ENCODE measurements at places on chromosomes 5 and 9. TPM values are rescaled to one million over a fixed set of nuclear protein-coding genes. Genes with fewer than 3 reads are reported as not detected.
A peak's percentile ranks its signal among the peaks of the same experiment; 100 is the strongest.

GRCh38 chr5:147558826-147559225 is 49.0 kb upstream of the DPYSL3 start:
- no peak for DNase-seq
- H3K36me3 ChIP-seq = no peaks in the 10 kb centered on the region
- no peak overlapping the region for H3K27ac ChIP-seq
- H3K27me3 ChIP-seq = no peaks in the 10 kb centered on the region
- no peak overlapping the region for H3K4me3 ChIP-seq

DNA sequence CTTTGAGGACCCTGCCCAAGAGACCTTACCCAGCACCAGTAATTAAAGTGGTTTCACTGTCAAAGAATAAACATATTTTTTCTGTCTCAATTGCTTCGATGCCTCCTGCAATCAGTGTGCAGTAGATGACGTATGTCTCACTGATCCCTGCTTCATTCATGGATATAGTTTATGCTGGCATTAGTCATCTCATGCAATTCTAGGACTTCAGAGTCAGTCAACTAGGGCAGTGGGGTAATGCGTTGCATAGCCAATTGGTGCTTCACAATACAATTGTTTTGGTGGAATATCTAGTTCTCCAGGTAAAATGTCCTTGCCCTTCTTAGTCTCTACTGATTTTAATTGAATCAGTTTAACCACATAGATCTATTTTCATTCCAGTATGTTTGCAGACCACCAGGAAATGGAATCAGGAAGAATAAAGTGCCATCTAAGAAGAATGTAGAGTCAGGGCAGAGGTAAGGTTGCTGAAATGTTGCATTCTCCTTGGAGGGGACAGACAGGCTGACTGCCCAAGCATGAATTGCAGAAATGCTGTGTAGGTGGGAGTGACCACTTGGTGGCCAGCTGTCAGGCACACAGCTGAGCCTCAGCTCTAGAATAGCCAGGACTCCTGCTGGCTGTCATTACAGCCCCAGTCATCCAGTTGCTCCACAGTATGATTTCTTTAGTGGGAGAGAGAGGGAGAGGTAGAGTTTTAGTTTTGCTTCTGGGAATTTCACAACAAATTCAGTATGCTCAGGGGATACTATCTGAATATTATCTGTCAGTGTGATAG is 73.5 kb upstream of the MEGF10 start:
- no peaks in the 10 kb centered on the region for H3K4me1 ChIP-seq
- H3K4me3 ChIP-seq = no peak overlapping the region
- DNase-seq = no peak
- H3K27me3 ChIP-seq = no peaks in the 10 kb centered on the region

GRCh38 chr5:22594491-22594890 is 258.7 kb downstream of the CDH12 start:
- H3K4me3 ChIP-seq = no peak overlapping the region
- H3K4me1 ChIP-seq = no peaks in the 10 kb centered on the region
- no peak for DNase-seq
- H3K27ac ChIP-seq = no peak overlapping the region

- H3K27ac ChIP-seq = no peak overlapping the region
- H3K27me3 ChIP-seq = no peaks in the 10 kb centered on the region
- no peaks in the 10 kb centered on the region for H3K4me1 ChIP-seq
- no peaks in the 10 kb centered on the region for H3K36me3 ChIP-seq
Measured at GRCh38 chr5:34978681-34979080, 49.3 kb downstream of the DNAJC21 start.

DNA sequence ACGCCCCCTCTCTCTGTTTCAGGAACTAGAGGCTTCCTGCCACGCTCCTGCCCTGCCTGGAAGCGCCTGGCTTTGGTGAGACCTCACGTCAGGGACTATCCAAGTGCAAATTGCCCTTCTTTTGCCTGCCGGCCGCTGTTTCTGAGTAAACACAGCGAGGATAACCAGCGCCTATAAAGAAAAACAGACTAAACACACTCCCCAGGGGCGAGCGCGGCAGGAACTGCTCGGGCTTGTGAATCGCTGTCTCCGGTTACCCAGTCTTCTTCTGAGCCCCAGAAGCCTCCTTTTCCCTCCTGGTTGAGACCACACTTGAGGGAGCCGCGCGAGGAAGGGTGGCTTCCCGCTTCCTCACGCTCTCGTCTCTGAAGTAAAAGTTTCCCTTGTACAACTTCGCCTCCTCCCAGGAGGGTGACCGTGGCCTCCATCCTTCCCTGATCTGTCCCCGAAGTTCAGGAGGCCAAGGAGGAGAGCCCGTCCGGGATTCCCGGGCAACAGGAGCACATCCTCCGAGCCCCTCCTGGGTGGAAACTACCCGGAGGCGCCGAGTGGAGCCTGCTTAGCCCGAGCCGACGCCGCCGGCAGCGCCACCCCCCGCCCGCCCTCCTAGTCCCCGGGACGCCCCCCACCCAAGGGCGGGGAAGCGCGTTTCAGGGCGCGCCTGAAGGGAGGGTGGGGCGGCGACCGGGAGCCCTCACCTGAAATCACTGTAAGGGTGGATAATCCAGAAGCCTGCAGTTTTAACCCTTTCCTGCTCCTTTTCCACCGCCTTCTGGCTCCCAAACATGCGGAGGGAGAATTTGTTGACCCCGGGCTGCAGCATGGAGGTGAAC is 993 bp downstream of the HCN1 start:
- DNase-seq = no peak
- no peak overlapping the region for H3K27ac ChIP-seq
- H3K27me3 ChIP-seq = no peaks in the 10 kb centered on the region
- H3K36me3 ChIP-seq = no peaks in the 10 kb centered on the region
- H3K4me1 ChIP-seq = no peaks in the 10 kb centered on the region

DNA sequence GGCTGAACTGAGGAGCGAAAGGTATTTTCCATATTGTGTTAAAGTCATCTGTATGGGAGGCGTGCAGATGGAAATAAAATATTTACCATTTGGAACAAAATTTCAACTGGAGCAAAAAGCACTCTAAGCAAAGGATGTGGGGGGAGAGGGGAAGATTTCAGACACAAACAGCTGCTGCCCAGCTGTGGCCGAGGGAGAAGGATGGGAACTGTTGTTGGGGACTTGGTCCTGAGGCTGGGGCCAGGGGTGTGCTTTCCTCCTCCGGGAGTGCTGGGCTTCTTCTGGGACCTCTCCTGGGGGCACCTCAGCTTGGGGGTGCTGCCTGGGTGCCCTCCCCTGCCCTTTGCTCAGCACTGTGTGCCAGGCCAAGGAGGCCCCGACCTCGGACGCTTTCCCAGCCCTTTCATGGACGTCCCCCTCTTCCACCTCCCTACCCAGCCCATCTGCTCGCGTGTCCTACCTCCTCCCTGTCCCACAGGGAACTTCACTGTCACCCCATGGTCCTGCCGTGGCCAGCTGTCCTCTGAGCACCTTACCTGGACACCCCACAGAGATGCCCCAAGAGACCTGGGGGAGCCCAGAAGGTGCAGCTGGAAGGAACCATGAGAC is 101.9 kb upstream of the COL5A1 start:
- no peaks in the 10 kb centered on the region for H3K4me1 ChIP-seq
- peak overlapping the region; percentile 58 for H3K27ac ChIP-seq
- no peak for DNase-seq
- H3K36me3 ChIP-seq = no peaks in the 10 kb centered on the region
- no peak overlapping the region for H3K4me3 ChIP-seq

- DNase-seq = no peak
- H3K4me3 ChIP-seq = no peak overlapping the region
- no peaks in the 10 kb centered on the region for H3K36me3 ChIP-seq
- H3K27ac ChIP-seq = no peak overlapping the region
Measured at GRCh38 chr5:100667161-100667630, 132.0 kb downstream of the FAM174A start.

GRCh38 chr9:126436545-126437267 is 110.1 kb downstream of the MVB12B start:
- H3K27ac ChIP-seq = no peak overlapping the region
- H3K4me3 ChIP-seq = no peak overlapping the region
- no peaks in the 10 kb centered on the region for H3K36me3 ChIP-seq
- no peaks in the 10 kb centered on the region for H3K27me3 ChIP-seq
- no peaks in the 10 kb centered on the region for H3K4me1 ChIP-seq

DNA sequence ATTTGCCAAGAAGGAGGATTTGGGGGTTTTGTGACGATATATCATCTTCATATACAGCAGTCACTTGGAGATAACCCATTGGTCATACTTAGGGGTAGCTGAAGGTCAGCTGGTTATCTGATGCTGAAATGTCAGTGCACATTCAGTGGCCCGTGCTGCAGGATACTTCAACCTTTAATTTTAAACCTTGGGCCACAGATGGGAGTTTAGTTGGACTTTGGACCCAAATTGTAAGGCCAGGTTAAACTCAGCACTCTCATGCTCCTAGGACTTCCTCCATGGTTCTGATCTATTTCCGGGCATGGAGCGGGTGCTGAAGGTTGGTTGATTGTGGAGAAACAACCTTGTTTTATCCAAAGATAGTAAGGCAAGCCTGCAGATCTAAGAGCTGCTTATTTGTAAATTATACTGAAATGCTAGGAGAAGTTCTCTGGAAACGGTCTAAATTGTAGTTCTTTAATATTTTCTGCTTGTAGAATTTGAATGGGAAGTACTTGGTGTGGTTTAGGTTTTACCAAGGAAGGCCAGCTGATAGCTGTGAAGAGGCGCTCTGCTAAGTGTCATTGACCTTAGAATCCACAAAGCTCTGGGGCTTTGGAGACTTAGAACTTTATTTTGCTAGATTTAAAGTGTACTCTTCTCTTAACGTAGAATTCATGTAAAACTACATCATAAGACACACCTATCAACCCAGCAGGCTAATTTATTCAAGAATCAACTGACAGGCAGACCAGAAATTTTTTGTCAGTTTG is 38.6 kb downstream of the SLC44A1 start:
- H3K4me3 ChIP-seq = no peak overlapping the region
- DNase-seq = no peak
- no peaks in the 10 kb centered on the region for H3K4me1 ChIP-seq
- H3K36me3 ChIP-seq = no peaks in the 10 kb centered on the region
- H3K27me3 ChIP-seq = no peaks in the 10 kb centered on the region
- H3K27ac ChIP-seq = no peak overlapping the region

GRCh38 chr5:171574376-171574775 is 154.9 kb downstream of the FGF18 start:
- no peaks in the 10 kb centered on the region for H3K4me1 ChIP-seq
- DNase-seq = no peak
- no peak overlapping the region for H3K4me3 ChIP-seq
- H3K27me3 ChIP-seq = no peaks in the 10 kb centered on the region

OMD gene
- total RNA-seq = 1.2 TPM

DNA sequence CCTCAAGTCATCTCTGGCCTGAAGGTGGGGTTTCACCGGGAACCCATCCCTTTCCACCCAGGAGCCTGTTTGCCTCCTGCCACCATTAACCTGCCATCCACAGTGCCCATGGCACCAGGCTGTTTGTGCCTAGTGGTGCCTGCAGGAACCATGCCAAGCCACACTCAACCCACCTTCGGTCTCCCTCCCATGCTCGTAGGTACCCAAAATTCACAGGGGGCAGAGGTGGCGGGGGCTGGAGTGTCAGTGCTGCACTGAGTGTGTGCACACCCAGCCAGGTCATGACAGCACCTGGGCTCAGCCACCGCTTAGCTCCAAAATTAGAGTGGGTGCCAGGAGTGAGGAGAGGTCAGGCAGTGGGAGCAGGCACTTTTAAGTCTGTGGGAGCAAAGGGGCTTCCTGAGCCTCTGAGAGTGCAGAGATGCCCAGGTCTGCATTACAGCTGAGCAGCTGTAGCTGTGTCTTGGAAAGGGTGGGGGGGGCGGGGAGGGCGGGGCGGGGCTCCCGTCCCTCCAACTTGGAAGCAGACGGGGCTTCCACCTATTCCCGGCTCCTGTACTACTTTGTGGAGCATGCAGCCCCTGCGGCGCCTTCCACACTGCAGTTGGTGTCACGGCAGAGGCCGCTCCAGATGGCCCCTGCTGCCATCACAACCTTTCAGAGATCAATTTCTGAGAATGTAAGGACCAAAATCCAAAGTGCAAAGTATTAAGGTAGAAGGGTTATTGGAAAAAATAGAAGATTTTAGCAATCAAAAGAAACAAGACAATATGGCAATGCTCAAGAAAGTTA is 2396.8 kb upstream of the C9orf72 start:
- H3K4me3 ChIP-seq = no peak overlapping the region
- peak; percentile 36 for DNase-seq
- H3K36me3 ChIP-seq = no peaks in the 10 kb centered on the region
- no peaks in the 10 kb centered on the region for H3K4me1 ChIP-seq

GRCh38 chr5:139364466-139364865 is 18.6 kb downstream of the SLC23A1 start:
- H3K4me3 ChIP-seq = no peak overlapping the region
- H3K36me3 ChIP-seq = peaks cover 68% of the 10 kb centered on the region
- no peaks in the 10 kb centered on the region for H3K4me1 ChIP-seq
- H3K27me3 ChIP-seq = no peaks in the 10 kb centered on the region

OTULINL gene
- total RNA-seq = 25.6 TPM

- no peak overlapping the region for H3K27ac ChIP-seq
- no peak overlapping the region for H3K4me3 ChIP-seq
- H3K27me3 ChIP-seq = no peaks in the 10 kb centered on the region
- H3K36me3 ChIP-seq = no peaks in the 10 kb centered on the region
- DNase-seq = no peak
Measured at GRCh38 chr5:142726188-142726731, 40.4 kb upstream of the FGF1 start.

DNA sequence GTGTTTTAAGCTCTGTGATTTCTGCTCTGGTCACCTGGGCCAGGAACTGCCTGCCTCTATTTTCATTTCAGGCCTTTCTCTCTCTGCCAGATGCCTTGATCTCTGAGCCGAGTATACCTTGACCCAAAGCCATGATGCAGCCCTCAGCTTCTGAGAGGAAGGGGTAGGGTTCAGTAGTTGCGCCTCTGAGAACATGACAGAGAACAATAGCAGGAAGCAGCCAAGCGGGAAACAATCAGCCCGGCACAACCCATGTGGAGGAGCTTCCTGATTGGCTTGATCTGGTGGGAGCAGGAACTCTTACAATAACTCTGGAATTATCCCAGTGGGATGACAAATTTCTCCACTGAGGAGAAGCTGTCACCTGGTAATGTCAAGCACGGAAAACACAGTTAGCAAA is 127.4 kb downstream of the PALM2AKAP2 start:
- peaks cover 13% of the 10 kb centered on the region for H3K4me1 ChIP-seq
- no peaks in the 10 kb centered on the region for H3K27me3 ChIP-seq
- peak overlapping the region; percentile 22 for H3K27ac ChIP-seq
- no peaks in the 10 kb centered on the region for H3K36me3 ChIP-seq
- DNase-seq = peak; percentile 64

All from Peyer's patch (tissue), 4 donors.